Epithelial cell of esophagus (primary cell): ENCODE measurements at places on chromosomes 12 and 14.

GRCh38 chr12:108939594-108939993 is 59.7 kb downstream of the DAO start:
- peak; percentile 58 for DNase-seq

DNA sequence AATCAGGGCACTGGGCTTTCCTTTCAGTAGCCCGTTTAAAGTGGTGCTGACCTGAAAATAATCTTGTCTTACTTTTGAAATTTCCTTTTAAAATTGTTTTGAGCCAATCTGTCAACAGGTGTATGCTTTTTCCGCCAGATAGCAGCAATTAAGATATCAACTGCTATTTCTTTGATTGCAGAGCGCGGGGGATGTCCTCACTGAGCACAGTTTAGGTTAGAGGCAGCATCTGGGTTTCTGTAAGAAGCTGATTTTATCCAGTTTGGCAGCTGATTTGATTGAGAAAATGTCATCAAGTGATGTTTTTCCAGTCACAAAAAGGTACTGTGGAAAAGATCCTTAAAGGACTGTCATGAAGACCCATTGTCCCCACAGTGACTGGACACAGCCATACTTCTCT is 371.8 kb downstream of the ADAMTS20 start:
- no peak for DNase-seq

- DNase-seq: no peak
Observed at GRCh38 chr14:64960762-64961276, 11.3 kb downstream of the RAB15 start.

- no peak for DNase-seq
Observed at GRCh38 chr12:58925751-58926150, 5.4 kb upstream of the LRIG3 start.

DNA sequence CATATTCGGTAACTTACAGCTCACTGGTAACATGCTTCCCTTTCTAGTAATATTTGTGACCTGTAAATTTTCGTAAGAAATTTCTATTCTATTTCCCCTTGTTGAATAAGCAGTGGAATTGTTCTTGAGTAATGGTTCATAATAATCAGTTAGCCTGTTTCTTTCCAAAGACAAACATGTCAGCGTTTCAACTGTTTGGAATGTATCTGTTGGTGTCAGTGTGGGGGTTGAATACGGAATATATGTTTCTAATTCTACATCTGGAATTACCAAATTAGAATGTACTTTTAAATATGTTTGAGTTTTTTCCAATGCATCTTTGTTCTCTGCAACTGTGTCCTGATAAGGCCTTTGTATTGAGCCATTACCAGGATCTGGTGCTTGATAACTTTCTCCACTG is 2.0 kb downstream of the BBS10 start:
- DNase-seq: no peak

GRCh38 chr12:54411391-54412241 is 7.5 kb downstream of the ITGA5 start:
- DNase-seq: peak; percentile 99

DNA sequence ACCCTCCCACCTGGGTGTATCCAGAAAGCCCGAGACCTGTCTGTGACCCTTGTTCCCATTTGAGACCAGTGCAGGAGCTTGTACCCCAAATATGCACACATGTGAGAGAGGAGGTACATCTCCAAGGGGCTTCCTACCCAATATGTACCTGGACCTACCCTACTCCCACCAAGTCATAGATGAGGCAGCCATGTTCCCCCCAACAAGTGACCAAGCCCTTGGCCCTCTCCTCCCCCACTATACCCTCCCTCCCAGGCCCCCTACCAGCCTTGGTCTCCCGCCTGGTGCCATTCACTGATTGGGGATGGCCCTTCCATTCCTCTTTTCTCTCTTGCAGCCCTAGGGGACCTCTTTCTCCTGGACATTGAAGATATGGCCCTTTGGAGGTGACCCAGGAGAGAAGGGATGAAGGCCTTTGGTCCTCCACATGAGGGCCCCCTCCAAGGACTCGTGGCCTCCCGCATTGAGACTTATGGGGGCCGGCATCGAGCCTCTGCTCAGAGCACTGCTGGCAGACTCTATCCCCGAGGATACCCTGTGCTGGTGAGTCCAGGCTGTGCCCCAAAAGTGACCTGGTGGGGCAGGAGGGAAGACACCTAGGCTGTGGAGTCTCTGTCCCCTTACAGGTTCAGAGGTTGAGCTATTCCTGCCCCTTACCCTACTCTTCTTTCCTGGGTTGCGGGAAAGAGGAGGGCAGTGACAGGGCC is 1.5 kb downstream of the PLEKHG6 start:
- no peak for DNase-seq

- no peak for DNase-seq
Observed at GRCh38 chr14:74204491-74204890, 34.8 kb upstream of the VSX2 start.

GRCh38 chr12:51722431-51722830 is 126.1 kb downstream of the FIGNL2 start:
- DNase-seq: no peak

- DNase-seq: peak; percentile 53
Observed at GRCh38 chr12:6461401-6462233, 8.9 kb downstream of the VAMP1 start.

DNA sequence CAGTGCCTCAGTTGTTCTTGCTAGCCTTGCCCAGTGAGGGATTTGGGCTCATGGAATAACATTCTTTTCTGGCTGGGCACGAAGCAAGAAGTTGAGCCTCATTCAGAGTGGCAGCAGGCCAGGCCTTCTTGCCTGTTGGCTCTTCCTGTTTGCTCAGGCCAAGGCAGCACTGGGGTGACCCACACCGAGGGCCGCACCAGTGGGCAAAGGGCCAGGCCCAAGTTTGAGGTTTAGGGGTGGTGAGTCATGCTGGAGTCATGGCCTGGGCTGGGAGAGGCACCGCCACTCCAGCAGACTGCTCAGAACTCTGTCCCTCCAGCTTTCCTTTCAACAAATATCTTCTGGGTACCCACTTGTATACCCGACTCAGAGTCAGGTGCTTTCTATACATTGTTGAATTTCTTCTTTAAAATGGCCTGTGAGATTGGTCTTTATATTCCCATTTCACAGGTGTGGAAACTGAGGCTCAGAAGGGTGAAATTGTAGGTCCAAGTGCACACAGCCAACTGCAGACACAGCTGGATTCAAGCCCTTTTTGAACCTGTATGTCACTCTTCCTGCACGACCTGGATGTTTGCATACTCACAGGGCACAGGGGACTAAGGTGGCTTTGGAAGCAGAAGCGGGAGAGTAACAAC is 279.4 kb downstream of the FOXN3 start:
- peak; percentile 80 for DNase-seq

GRCh38 chr12:106039242-106039641 is 99.5 kb downstream of the NUAK1 start:
- DNase-seq: no peak
